ENCODE measurements at places on chromosomes 4 and X. TPM values are rescaled to one million over a fixed set of nuclear protein-coding genes. Genes with fewer than 3 reads are reported as not detected.

DNA sequence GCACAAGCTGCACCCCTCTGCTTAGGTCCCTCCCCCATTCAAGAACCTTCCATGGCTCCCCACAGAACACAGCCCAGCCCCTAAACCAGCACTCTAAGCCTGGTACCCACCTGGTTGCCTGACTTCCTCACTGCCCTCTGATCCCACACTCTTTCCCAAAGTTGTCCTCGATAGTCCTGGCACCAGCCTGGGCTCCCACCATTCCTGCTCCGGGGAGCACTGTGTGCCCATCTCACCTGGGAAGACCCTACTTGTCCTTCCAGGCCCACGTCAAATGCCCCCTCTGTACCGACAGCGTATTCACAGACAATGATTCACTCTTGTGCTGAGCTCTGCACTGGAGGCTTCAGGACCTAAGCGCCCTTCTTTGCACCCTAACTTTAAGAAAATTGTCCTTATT is 40.1 kb downstream of the ABLIM2 start:
- DNase-seq: no peak

GRCh38 chrX:108731153-108731552 is 5.2 kb downstream of the IRS4 start:
- DNase-seq: no peak

DNA sequence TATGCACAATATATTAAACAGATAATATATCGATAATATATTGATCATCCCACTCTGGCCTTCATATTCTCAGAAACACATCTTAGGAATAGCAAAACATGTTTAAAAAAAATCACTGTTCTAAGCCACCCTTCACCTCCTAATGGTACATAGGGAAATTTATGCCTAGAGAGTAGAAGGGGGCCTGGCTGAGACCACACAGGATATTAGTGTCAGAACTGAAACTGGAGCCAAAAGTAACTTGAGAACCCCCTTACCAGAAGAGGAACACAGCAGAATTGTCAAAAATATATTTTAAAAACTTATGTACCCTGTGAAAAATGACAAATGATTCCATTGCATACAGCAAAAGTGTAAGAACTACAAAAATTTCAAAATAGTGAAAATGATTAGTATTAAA is 173.1 kb downstream of the VSIG4 start:
- DNase-seq: no peak

DNA sequence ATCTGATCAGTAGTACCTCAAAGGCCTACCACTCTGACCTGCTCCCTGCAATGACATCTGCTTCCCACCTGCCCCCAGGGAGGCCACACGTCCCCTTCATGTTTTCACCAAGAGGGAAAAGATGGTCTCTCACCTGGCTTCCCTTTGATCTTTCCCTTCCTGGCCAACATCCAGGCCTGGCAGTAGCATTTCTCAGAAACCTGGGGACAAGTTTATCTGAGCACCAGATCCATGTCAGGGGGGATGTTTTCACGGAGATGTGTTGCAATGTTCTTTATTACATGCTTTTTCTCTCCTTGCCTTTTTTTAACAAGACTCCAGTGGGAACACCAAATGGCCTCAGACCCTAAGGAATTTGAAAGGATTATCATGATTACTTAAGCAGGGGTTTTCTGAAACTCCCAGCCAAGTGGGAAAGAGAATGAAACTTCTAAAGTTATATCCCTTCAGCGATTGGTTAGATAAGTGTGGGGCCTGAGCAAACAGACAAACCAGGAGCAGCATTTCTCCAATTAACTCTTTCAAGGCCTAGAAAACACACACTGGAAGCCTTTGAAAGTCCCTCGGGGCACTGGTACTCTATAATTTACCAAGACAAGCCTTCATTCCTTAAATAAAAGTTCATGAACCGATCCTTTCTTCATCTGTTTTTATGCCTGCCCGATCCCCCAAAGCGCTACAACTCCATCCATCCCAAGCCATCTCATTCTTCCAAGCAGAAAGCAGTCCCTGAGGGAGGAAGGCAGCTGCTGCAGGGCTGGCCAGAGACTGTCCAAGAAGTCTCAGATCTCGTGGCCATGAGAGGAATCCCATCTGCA is 94.1 kb downstream of the BCOR start:
- DNase-seq: peak; percentile 59

DNA sequence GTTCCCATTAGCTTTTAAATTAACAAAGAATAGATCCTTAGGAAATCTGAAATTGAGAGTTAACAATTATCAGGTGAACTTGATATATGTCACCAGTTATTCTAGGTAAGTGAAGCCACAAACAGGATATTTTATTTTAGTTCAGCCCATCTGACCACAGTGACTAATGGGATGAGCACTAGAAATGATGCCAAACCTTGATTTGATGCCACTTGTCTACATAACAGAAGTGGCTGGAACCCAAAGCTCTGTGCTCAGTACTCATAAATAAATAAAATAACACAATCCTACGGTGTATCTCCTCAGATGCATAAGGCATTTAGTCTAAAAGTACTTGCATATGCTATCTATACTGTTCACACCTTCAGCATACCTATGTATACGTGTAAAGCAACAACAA is 12.2 kb downstream of the SLITRK4 start:
- no peak for DNase-seq

DNA sequence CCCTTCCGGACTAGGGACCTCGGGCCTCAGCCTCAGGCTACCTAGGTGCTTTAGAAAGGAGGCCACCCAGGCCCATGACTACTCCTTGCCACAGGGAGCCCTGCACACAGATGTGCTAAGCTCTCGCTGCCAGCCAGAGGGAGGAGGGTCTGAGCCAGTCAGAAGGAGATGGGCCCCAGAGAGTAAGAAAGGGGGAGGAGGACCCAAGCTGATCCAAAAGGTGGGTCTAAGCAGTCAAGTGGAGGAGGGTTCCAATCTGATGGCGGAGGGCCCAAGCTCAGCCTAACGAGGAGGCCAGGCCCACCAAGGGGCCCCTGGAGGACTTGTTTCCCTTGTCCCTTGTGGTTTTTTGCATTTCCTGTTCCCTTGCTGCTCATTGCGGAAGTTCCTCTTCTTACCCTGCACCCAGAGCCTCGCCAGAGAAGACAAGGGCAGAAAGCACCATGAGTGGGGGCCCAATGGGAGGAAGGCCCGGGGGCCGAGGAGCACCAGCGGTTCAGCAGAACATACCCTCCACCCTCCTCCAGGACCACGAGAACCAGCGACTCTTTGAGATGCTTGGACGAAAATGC is at the start of gene WAS:
WAS (plus strand) TSS at position 389 of the 572 bp plus-strand sequence; CDS start at position 444, 55 bp downstream.
- DNase-seq: peak; percentile 8

DNA sequence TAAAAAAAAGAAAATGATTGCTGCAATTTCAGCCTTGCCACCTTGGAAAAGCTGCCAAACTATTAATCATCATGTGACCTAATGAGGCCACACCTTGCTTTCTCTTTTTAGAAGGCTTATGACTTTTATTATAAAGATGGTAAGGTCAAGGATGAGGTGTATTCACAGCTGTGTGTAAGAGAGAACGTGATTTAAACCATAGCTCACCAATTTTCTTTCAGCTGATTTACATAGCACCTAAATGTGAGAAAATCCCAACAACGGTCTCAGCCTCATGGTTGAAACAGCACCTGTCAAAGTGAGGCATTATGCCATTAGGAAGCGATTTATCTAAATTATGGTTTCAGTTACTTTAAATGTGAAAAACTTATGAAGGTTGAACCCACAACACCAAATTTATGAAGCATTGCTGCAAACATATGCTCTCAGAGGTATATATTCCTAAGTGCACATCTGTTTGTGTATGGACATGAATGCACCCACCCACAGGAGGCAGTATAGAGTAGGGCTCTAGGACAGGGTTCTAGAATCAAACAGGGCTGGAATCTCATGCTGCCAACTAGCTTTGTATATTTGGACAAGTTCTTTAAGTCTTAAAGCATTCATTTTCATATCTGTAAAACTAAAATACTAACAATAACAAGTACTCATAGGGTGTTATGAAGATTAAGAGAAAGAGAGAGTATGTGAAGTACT is 40.7 kb downstream of the ANXA3 start:
- DNase-seq: no peak

- DNase-seq: no peak
Observed at GRCh38 chrX:115642311-115642710, 81.3 kb downstream of the PLS3 start.

DNA sequence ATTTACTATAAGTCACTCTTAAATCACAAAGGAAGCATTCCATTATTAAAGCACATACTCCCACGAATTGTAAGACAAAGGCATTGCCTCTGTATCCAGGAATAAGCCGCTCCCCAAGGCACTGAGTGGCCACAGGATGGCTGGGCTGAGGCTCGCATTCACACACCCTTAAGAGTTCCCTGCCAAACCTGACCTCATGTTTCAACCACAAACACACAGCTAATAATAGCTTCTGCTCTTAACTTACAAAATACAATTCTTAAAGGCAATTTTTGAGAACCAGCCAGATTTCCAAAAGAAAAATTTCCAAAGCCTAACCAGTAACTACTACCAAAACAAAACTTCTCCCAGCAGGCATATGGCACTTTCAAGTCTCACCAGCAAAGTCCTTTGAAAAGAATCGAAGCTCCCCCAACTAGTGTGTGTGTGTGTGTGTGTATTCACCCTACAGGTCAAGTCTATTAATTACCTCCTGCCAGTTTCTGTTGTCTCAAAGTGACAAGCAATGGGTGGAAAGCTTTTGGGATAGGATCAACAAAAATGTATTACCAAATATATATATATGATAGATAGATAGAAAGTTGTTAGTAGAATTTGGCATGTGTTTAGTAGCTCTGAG is 36.0 kb downstream of the ARHGAP6 start:
- DNase-seq: peak; percentile 27

GRCh38 chr4:7006411-7006810 is 36.8 kb upstream of the TADA2B start:
- DNase-seq: peak; percentile 63

- DNase-seq: peak; percentile 68
Observed at GRCh38 chr4:14520171-14520570, 482.1 kb upstream of the CPEB2 start.

DNA sequence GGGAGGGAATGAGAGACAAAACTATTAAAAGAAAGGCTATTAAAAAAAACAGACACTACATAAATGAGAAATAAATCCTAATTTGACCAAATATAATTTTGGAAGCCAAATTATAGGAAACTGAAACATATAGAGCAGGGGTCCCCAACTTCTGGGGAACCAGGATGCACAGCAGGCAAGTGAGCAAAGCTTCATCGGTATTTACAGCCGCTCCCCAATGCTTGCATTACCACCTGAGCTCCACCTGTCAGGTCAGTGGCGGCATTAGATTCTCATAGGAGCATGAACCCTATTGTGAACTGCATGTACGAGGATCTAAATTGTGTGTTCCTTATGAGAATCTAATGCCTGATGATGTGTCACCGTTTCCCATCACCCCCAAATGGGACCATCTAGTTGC is 28.4 kb downstream of the ABCG2 start:
- no peak for DNase-seq

DNA sequence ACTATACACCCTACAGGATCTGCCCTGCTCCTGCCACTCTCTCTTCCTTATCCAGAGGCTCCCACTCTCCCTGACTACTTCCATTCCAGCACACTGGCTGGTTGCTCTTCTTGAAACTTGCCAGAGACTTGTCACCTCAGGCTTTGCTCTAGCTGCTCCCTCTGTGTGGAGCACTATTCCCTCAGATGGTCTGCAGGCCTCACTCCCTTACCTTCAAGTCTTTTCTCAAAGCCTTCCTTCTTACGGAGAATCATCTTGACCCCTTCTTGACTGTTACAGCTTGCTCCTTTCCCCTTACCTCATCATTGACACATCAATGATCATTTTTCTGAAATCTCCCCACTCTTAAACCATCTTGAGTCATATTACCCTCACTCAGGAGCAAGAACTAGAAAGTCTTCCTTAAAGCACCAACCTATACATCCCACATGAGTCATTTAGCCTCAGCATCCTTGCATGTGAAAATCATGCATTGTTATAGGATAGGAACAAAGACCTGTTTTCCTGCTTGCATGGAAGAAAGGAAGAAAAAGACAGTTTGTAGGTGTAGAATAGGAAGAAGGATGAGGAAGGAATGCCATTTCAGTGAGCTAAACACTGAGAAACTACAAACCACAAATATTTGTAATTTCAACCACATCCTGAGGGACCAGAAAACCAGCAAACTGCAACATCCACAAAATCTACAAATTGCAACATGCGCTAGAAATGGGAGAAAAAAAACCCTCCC is 55.7 kb downstream of the ANTXR2 start:
- no peak for DNase-seq

- DNase-seq: no peak
Observed at GRCh38 chrX:117808426-117808825, 308.2 kb downstream of the KLHL13 start.

DNA sequence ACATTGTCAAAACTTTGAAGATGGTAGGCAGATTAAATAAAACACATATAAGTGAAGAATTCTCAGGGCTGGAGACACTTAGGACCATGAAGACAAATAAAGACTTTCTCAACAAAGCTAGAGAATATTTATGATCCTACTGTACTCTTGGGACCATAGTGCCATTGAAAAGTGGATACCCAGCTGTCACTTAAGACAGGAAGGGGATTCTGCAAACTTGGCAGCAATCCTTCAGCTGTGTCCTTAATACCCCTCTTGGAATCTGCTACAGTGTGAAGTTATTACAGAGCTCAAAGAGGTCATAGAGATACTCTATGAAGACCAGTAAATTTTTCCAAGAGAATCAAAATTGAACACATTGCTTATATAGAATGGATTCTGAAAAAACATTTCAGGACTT is 24.3 kb downstream of the PDE5A start:
- DNase-seq: no peak

- DNase-seq: peak; percentile 68
Observed at GRCh38 chr4:15232366-15233263, 195.2 kb upstream of the C1QTNF7 start.

DNA sequence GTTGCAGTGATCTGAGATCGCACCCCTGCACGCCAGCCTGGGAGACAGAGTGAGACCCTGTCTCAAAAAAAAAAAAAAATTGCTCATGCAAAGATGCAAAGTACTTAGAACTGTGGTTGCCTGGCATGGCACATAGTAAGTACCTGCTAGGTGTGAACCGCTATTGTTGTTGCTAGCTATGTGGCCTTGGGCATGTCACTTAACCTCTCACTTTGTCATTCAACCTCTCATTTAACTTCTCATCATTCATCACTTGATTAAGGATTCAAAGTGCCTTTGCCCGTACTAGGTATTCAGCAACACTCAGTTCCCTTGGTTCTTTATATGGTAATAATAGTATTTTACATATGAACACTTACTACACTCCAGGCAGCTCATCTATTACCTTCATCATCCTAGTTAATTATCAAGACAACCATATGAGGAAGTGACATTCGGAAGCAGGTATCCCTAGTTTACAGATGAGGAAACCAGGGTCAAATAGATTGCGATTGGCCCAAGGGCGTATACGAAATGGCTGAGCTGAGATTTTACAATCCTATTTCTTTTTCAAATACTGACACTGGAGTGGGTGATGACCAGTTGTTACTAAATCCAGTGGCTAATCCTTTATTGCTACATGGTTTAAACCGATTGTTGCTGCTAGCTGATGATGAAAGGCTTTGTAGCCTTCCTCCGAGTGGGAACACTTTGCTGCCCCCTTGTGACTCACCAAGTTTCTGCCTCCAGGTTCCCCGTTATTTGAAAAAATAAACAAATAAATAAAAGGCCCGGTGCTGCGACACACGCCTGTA is 28.8 kb upstream of the SOWAHD start:
- peak; percentile 54 for DNase-seq

Gene RBMXL3
- 1.4 TPM for total RNA-seq

Gene GPRIN3
- total RNA-seq: 6.3 TPM

Gene MAGEA8
- total RNA-seq: 4.3 TPM

Gene DCAF12L2
- 1.4 TPM for total RNA-seq

Gene AWAT2
- total RNA-seq: 0.96 TPM

Gene PGAM4
- total RNA-seq: not detected

Gene RNF212
- total RNA-seq: 9.1 TPM

Gene SMARCAD1
- total RNA-seq: 35.6 TPM

Measured in umbilical cord (tissue), 2 donors.